ENCODE measurements at places on chromosomes 6 and 20. TPM values are rescaled to one million over a fixed set of nuclear protein-coding genes. Genes with fewer than 3 reads are reported as not detected.

ERVFRD-1 gene
- total RNA-seq: 0.23 TPM

LHFPL5 gene
- not detected for total RNA-seq

TP53TG5 gene
- not detected for total RNA-seq

CCDC170 gene
- 3.2 TPM for total RNA-seq

LAMA4 gene
- 49.4 TPM for total RNA-seq

FGD2 gene
- not detected for total RNA-seq

SNPH gene
- 3.0 TPM for total RNA-seq

RNF182 gene
- total RNA-seq: 4.2 TPM
